Activated naive CD8-positive, alpha-beta T cell treated with anti-CD3 and anti-CD28 coated beads, Interleukin-2, amount 10 ng/mL, durations not matched to agents 7 days and 5 days (primary cell): ENCODE measurements at places on chromosomes 1 and 21.

DNA sequence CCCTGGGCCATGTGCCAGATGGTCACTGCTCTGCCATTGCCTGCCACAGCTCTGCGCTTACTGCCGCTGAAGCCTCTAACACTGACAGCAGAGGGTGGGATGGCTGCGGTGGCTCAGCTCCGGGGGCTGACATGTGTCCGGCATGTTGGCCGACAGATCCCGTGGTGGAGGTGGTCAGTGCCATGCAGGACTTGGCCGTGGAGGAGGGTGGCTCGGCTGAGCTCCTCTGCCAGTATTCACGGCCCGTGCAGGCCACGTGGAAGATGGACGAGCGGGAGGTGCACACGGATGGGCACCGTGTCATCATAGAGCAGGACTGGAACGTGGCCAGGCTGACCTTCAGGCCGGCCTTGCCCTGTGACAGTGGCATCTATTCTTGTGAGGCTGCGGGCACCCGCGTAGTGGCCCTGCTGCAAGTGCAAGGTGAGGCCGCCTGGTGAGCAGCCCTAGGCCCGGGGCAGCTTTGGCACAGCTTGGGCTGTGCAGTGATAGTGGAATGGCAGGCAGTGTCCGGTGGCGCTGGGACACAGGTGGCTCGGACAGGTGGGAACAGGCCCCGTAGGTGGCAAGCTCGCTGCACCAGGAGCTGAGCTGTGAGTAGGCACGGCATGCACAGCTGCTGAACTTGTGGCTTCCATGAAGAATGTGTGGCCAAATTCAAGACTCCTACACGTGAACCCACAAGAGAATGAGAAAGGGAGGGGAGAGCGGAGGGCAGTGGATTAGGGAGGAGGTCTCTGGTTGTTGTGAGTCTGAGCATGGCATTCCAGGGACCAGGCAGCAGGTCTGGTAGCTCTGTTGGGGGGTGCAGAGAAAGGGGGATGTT, 91.8 kb downstream of the TRIM11 start:
- peak; percentile 14 for DNase-seq

- peak; percentile 66 for DNase-seq
Measured at GRCh38 chr1:21293537-21294265, 3.4 kb upstream of the ECE1 start.

DNA sequence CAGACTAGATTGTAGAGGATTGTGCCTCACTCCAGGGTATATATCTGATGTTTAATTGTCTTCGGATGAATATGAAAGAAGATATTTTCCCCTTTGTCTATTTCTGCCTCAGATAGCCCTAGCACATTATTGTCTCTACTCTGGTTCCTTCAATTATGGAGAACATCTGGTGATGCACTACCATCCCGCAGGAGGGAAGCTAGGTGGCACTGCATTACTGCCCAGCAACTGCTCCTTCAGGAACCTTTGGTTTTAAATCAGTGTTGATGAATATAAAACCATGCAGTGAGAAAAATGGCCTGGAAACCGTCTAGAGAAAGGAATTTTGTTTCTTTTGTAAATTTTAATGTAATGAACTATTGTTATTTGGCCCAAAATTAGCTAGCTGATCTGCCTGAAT, 68.5 kb downstream of the GPR88 start:
- no peak for DNase-seq

GRCh38 chr1:2072109-2072806, 22.0 kb downstream of the PRKCZ start:
- DNase-seq: no peak

GRCh38 chr21:31624181-31624580, 35.3 kb upstream of the SOD1 start:
- no peak for DNase-seq

GRCh38 chr1:30732277-30732996, 9.1 kb upstream of the MATN1 start:
- DNase-seq: no peak

GRCh38 chr21:33975548-33976081, 60.0 kb upstream of the ATP5PO start:
- peak; percentile 64 for DNase-seq

DNA sequence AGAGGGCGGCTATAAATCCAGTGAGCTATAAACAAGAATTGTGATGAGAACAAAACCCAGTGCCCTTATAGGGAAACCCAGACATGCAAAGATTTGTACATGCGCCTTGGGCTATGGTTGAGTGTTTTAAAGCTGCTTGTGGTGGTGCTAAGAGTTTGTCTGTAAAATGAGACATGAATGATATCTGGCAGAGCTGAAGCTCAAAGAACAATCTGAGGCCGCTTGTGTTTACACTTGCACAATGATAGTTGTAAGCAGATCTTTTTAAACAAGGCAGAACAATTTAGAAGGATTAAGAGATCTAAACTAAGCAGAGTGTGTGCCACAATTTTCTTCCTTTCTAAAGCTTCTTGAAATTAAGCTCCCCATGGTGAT, 80.4 kb upstream of the ADAMTS5 start:
- DNase-seq: no peak

GRCh38 chr1:155548706-155549105, 13.9 kb downstream of the ASH1L start:
- no peak for DNase-seq

DNA sequence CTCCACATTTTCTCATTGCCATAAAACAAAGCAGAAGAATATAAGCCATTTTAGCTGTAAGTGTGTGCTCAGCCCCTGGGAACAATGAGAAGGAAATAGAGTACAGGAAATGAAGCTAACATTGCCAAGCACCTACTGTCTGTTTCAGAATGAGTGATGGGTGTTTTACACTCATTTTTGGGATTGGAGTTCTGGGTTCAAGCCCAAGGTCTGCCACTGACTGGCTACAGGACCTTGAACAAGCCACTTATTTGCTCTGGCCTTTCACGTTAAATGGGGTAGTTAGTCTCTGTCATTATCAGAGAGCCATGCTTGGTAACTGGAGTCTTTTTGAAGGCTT, 80.7 kb upstream of the KAZN start:
- no peak for DNase-seq

GRCh38 chr1:7578206-7578605, 192.9 kb upstream of the VAMP3 start:
- DNase-seq: peak; percentile 6

- no peak for DNase-seq
Measured at GRCh38 chr1:202501281-202501680, 152.8 kb downstream of the PPP1R12B start.

GRCh38 chr1:21586846-21587601, 77.8 kb downstream of the ALPL start:
- DNase-seq: no peak

- DNase-seq: no peak
Measured at GRCh38 chr1:232555494-232556210, 74.3 kb downstream of the SIPA1L2 start.
